ENCODE measurements at places on chromosomes 12 and 14.
A peak's percentile ranks its signal among the peaks of the same experiment; 100 is the strongest.

- DNase-seq, result no peak
Measured at GRCh38 chr14:93725002-93725582, 63.2 kb downstream of the PRIMA1 start.

GRCh38 chr12:23352670-23353069 is 596.8 kb downstream of the SOX5 start:
- no peak for DNase-seq

DNA sequence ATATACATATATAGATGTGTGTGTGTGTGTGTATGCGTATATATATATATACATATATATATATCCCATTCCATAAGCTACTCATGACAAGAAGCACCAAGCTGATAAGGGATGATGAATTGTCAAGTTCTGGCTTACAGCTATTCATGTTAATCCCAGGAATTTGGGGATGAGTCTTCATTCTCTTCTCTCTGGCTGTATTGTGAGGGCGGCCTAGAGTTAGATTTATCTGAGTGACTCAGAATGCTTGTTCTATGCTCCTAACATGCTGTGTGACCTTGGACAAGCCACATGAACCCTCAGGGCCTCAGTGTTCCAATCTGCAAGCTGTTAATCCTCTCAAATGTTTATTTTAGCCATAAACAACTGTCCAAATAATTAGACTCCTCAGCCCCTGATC is 749.0 kb downstream of the MED13L start:
- DNase-seq, result no peak

GRCh38 chr14:64764641-64765520 is 60.7 kb downstream of the PLEKHG3 start:
- peak; percentile 88 for DNase-seq

GRCh38 chr12:82688035-82688501 is 1.4 kb downstream of the TMTC2 start:
- no peak for DNase-seq

GRCh38 chr12:47219243-47219642 is 139.5 kb upstream of the AMIGO2 start:
- DNase-seq, result no peak

- no peak for DNase-seq
Measured at GRCh38 chr14:104290058-104290667, 151.8 kb downstream of the KIF26A start.

DNA sequence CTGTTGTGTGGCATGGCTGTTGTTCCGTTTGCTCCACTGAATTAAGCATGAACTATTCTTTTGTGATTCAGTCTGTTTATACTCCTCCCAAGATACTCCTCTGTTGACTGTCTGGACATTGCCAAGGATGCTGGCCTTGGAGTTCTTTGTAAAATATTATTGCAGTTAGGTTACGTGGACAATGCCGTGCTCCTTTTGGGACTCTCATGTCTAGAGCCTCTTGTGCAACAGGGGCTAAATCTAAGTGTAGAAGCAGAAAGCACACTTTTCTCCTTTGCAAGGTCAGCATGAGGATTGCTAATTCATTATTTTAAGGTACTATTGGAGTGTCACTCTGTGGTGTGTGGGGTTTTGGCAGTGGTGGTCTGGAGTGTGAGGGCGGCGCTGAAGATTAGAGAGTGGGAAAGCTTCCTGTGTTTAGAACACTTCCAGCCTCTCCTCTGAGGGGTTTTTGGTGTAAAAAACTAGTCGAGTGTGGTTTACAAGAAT is 125.4 kb downstream of the SAMD4A start:
- DNase-seq, result no peak

- no peak for DNase-seq
Measured at GRCh38 chr14:91330856-91331255, 86.4 kb upstream of the GPR68 start.

DNA sequence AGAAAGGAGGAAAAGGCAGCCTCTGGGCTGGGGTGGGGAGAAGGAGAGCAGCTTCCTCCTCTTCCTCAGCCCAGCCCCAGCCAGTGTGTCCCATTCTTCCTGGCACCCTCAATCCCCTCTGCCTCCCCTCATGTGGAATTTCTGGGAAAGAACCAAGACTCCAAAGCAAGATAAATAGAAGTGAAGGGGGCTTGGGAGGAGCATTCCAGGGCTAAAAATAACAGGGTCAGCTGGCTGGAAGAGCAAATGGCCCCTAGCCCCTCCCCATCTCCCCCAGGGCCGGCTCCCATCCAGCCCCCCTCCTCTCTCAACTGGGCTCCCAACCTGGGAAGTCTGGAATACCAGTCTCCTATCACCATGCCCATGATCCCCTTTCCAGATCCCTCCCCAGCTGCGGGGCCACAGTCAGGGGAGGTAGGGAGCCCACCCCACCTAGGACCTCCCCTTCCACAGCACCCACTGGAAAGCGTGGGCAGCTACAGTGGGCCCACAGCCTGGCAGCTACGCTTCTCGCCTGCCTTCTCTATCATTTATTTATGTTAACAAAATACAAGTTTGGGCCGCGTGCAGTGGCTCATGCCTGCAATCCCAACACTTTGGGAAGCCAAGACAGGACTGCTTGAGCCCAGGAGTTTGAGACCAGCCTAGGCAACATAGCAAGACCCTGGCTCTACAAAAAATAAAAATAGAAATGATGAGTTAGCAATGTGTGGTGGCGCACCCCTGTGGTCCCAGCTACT is 88.3 kb downstream of the IRF2BPL start:
- DNase-seq, result no peak

- DNase-seq, result no peak
Measured at GRCh38 chr12:131266591-131267467, 313.1 kb downstream of the ADGRD1 start.

DNA sequence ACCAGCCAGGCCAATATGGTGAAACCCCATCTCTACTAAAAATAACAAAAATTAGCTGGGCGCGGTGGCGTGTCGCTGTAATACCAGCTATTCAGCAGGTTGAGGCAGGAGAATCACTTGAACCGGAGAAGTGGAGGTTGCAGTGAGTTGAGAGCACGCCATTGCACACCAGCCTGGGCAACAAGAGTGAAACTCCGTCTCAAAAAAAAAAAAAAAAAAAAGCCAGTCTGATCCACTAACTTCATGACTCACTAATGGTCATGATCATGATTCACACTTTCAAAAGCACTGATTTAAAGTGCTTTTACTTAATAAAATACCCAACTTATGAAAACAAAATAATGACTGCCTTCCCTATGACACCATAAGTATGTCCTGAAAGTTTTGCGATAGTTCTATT is 38.4 kb upstream of the CPM start:
- DNase-seq, result no peak

DNA sequence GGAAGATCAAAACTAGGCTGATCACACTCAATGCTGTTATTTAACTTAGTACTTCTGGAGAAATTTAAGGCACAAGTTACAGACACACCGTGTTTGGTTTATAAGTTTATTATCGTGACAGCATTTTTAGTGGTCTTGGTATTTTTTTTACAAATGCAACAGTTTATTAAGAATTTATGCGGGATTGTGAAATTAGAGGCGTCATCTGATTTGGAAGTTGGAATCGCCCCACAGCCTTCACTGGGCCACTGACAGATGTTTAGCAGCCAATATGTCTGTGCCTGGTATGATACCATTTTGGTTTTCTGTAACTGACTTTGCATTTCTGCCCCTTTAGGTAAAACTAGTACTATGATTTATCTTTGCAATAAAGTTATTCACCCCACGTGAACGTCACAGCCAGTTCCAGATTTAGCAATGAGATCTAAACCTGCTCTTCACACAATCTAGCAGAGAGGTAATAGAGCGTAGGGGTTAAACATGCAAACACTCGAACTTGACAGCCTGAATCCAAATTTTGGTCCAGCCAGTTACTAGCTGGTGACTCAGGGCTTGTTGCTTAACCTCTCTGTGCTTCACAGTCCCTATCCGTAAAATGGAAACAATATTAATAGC is 73.2 kb upstream of the SSTR1 start:
- no peak for DNase-seq

- no peak for DNase-seq
Measured at GRCh38 chr12:45872446-45872845, 117.9 kb downstream of the SCAF11 start.

- no peak for DNase-seq
Measured at GRCh38 chr12:131085125-131085815, 131.6 kb downstream of the ADGRD1 start.

DNA sequence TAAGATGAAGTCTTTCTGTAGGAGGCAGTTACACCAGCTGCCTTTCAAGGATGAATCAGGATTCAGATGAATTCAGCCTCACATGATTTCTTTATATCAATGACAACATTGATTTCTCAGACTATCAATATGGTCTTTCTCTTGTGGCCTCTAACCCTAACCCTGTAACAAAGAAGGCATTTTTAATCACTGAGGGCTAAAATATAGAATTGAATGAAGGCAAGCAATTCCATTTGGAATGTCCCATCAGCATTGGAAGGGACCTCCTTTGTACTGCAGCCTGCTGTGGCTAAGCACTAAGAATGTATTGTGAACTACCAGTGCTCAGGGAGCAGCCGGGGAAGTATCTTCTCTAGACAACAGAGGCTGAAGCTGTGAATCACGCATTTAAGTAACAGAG is 90.6 kb upstream of the FRMD6 start:
- no peak for DNase-seq

GRCh38 chr12:27396216-27396815 is 50.2 kb upstream of the SMCO2 start:
- DNase-seq, result no peak

- no peak for DNase-seq
Measured at GRCh38 chr12:76799362-76799761, 35.4 kb downstream of the ZDHHC17 start.

DNA sequence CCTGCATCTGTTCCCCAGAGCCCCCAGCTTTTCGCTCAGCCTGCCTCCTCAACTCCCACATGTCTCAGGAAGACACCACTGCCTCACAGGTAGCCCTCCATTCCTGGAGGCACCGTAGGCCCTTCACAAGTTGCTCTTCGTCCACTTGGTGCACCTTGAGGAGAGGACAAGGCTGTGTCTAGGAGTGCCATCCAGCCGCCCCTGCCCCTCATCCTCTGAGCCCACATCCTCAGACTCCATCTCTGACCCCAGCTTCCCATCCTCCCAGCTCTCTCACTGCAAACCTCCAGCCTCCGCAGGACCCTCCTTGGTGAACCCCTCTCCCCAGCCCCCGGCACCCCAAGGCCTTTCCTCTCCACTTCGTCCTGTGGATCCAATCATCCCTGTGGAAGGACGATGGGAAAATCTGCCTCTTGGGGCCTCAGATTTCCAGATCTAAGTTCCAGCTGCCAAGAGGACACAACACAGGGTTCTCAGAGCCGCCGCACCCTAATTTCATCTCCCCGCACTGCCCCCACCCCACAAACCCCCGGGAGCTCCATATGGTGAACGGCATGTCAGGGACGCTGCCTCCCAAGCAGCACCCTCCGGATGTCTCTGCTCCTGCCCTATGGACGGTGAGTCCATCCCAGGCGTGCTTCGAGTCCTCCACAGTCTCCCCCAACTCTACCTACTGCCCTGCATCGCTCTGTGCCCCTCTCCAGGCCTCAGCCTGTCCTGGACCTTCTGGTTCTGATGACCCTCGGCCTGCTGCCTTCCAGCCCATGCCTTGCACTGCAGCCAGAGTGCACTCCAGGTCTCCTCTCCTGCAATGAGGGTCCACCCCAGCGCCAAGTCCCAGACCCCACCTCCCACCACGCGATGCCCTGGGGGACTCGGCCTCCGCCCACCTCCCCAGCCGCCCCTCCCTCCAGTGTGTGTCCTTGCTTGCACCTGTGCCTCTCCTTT is 314.1 kb upstream of the DIO3 start:
- DNase-seq, result no peak

- peak; percentile 91 for DNase-seq
Measured at GRCh38 chr14:105069871-105070759, 4.9 kb upstream of the GPR132 start.

- DNase-seq, result no peak
Measured at GRCh38 chr12:41213107-41213506, 25.0 kb downstream of the PDZRN4 start.

GRCh38 chr12:49345825-49346658 is 646 bp upstream of the DNAJC22 start:
- DNase-seq, result no peak

GRCh38 chr12:100895192-100895591 is 100.6 kb downstream of the ANO4 start:
- no peak for DNase-seq

DNA sequence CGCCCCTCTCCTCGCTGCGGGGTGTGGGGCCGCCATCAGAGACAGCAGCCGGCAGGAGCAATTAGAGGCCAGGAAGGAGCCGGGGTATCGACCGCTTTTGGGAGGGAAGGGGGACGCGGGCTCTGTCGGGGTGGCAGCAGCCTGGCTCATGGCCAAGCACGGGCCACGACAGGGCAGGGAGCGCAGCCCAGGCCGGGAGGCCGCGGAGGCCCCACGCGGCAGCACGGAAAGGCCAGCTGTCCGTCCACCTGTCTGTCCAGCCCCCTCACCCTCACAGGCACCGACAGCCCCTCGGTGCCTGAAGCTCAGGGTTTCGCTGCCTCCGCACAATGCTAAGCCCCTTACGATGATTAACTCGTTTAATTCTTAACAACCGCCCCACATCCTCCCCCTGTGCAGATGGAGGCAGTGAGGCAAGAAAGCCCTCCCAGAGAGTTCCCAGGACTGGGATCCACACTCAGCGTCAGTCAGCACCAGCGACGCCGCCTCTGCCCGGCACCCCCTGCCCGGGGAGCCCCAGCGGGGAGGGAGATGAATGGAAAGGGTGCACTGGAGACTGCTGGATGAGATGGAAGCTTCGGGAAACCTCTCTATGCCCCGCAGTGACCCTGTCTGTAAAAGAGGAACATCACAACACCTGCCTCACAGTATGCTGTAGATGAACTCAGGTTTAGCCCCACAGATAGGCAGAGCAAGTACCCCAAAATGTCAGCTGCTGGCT is 23.7 kb downstream of the NCOR2 start:
- DNase-seq, result no peak

DNA sequence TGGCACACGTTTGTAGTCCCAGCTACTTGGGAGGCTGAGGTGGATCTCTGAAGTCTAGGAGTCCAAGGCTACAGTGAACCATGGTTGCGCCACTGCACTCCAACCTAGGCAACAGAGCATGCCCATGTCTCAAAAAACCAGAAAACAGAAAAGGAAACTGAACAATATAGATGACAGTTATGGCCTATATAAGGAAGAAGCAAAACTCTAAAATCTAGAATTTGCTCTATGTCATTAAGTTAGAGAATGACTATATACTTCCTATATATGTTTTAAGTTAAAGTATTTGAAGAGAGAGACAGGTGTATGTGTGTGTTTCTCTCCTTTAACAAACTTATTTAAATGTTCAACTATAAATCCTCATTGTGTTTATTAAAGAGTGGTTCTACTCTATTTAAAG is 65.8 kb downstream of the MNAT1 start:
- no peak for DNase-seq

All from GM13977 (cell line).